Activated CD4-positive, alpha-beta memory T cell treated with anti-CD3 and anti-CD28 coated beads, Interleukin-2, amount 10 ng/mL, durations not matched to agents 7 days and 5 days (primary cell): ENCODE measurements at places on chromosomes 6 and 20.

GRCh38 chr6:40128127-40128526, 193.9 kb upstream of the MOCS1 start:
- H3K4me1 ChIP-seq: no peaks in the 10 kb centered on the region
- no peaks in the 10 kb centered on the region for H3K27me3 ChIP-seq
- no peak overlapping the region for H3K27ac ChIP-seq
- no peak overlapping the region for H3K4me3 ChIP-seq

- no peak overlapping the region for H3K4me3 ChIP-seq
- DNase-seq: no peak
- H3K36me3 ChIP-seq: peaks cover 28% of the 10 kb centered on the region
- H3K27me3 ChIP-seq: no peaks in the 10 kb centered on the region
- H3K4me1 ChIP-seq: peaks cover 27% of the 10 kb centered on the region
Observed at GRCh38 chr20:46355778-46356177, 47.5 kb upstream of the CDH22 start.

GRCh38 chr20:49276161-49276960, 1.5 kb downstream of the ZNFX1 start:
- H3K4me1 ChIP-seq: peaks cover 54% of the 10 kb centered on the region
- H3K27ac ChIP-seq: peak overlapping the region; percentile 98
- peaks cover 80% of the 10 kb centered on the region for H3K36me3 ChIP-seq
- H3K27me3 ChIP-seq: no peaks in the 10 kb centered on the region
- peak overlapping the region; percentile 100 for H3K4me3 ChIP-seq

- no peaks in the 10 kb centered on the region for H3K36me3 ChIP-seq
- no peak overlapping the region for H3K4me3 ChIP-seq
- DNase-seq: no peak
- peaks cover 8% of the 10 kb centered on the region for H3K27me3 ChIP-seq
- H3K27ac ChIP-seq: no peak overlapping the region
Observed at GRCh38 chr6:160428069-160428430, 79.9 kb downstream of the SLC22A3 start.

DNA sequence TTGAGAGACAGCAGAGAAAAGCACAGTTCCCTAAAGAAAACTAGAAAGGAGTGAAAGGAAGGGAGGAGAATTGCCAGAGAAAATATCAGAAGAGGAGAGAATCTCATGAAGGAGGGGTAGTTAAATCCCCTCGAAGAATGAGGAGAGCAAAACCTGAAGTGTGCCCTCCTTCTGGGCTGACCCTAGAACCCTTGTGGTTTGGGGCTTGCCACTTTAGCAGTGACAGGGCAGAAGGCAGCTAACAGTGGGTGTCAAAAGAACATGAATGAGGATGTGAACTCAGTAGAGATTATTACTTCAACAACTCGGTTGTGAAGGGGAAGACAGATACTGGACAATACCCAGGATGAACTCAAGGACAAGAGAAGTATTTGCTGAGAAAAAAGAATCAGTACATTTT, 73.6 kb downstream of the RALGAPA2 start:
- H3K27ac ChIP-seq: no peak overlapping the region
- DNase-seq: no peak

- H3K27me3 ChIP-seq: peaks cover 62% of the 10 kb centered on the region
- H3K36me3 ChIP-seq: peaks cover 4% of the 10 kb centered on the region
- no peak for DNase-seq
- peaks cover 16% of the 10 kb centered on the region for H3K4me1 ChIP-seq
- no peak overlapping the region for H3K27ac ChIP-seq
Observed at GRCh38 chr6:1614448-1615150, 4.9 kb downstream of the FOXC1 start.
